ENCODE measurements at places on chromosomes 5 and 9.

DNA sequence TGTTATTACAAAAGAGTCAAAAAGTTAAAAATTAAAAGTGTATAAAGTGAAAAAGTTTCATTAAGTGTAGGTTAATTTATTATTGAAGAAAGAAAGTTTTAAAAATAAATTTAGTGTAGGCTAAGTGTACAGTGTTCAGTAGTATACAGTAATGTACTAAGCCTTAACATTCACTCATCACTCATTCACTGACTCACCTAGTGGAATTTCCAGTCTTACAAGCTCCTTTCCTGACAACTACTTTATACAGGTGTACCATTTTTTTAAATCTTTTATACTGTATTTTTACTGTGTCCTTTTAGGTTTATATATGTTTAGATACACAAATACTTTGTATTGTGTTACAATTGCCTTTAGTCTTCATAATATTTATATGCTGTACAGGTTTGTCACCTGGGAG is 530.2 kb upstream of the FAM174A start:
- no peak for DNase-seq

DNA sequence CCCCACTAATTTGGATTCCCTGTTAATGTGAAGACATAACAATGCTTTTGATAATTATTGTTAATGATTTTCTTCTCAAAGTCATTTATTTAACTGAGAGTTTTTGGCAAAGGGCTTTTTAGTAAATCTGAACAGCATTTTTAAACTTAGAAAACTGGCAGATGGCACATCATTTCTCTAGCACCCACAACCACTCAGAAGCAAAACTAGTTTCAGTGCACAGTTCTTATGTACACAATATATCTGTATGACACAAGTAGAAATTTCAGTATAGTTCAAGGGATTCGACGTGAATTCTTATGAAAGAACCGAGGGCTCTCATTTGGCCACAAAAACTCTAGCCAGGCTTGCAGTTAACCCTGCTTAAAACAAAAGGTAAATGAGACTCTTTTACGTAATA is 231.4 kb upstream of the CDH9 start:
- DNase-seq = no peak

- peak; percentile 40 for DNase-seq
Measured at GRCh38 chr9:72856972-72857623, 95.8 kb downstream of the ALDH1A1 start.

- no peak for DNase-seq
Measured at GRCh38 chr5:93006915-93007314, 574.1 kb downstream of the NR2F1-AS1 start.

- DNase-seq = no peak
Measured at GRCh38 chr5:178304016-178304415, 71.4 kb upstream of the PHYKPL start.

GRCh38 chr9:73165911-73166310 is 14.2 kb downstream of the ANXA1 start:
- no peak for DNase-seq

DNA sequence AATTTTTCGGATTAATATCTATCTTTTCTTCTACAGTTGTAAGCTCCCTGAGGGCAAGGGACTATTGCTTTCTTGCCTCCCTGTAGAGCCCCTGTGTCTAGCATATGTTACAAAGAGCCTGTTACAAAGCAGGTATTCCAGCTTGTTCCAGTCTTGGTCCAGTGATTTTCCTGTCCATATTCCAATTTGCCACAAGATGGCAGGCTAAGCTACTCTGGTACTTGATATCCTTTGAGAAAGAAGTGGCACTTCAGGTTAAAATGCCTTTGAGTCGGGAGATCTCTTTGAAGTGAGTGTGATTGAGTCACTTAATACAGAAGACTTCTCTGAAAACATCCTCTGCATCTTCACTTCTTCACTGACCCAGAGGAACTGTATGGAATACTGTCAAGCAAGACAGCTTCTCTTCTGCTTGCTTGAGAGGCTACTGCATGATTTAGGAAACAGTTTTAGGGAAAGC is 24.5 kb downstream of the CAVIN4 start:
- DNase-seq = peak; percentile 25

DNA sequence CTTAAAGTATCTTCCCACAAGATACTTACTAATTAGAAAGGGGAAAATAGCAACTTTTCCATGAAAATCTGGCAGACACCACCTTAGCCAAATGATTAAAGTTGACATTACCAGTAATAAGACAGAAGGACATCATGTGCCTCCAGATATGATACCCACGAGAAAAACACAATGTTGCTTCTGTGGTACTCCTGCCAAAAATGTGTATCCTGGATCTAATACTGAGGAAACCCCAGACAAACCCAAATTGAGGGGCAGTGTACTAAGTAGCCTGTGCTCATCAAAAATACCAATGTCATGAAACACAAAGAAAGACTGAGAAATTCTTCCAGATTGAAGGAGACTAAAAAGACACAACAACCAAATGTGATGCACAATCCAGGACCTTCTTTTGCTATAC is 85.3 kb downstream of the TTLL11 start:
- DNase-seq = no peak

DNA sequence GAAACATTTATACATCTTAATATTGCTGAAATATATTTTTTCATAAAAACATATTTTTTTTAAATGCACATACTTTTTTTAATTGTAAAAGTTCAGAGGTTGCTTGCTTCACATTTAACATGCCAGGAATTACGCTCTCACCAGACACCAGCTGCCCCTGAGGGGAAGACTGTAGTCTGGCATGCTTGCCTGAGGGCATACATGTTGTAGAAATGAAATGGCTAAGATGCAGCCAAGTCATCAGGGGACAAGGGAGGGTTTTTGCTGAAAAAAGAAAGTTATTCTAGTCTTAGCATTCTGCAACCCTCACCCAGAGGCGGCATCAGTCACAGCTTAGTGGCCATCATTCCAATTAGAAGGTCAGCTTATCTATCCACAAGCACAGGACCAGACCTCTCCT is 426.7 kb upstream of the FTMT start:
- no peak for DNase-seq

DNA sequence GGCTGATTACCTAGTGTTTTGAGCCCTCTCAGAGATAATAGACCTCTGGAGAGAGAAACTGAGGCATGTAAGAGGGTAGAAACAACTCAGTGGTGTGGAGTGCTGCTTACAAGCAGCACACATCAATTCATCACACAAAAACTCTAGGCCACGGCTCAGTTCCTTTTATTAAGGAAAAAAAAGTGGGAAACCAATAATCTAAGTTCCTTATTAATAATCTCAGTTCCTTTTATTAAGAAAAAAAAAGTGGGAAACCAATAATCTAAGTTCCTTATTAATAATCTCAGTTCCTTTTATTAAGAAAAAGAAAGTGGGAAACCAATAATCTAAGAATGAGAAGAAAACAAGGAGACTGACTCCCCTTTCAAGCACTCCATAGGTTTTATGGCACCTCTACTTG is 28.0 kb downstream of the TXNDC8 start:
- DNase-seq = no peak

GRCh38 chr5:103908336-103909080 is 345.9 kb upstream of the NUDT12 start:
- DNase-seq = no peak

DNA sequence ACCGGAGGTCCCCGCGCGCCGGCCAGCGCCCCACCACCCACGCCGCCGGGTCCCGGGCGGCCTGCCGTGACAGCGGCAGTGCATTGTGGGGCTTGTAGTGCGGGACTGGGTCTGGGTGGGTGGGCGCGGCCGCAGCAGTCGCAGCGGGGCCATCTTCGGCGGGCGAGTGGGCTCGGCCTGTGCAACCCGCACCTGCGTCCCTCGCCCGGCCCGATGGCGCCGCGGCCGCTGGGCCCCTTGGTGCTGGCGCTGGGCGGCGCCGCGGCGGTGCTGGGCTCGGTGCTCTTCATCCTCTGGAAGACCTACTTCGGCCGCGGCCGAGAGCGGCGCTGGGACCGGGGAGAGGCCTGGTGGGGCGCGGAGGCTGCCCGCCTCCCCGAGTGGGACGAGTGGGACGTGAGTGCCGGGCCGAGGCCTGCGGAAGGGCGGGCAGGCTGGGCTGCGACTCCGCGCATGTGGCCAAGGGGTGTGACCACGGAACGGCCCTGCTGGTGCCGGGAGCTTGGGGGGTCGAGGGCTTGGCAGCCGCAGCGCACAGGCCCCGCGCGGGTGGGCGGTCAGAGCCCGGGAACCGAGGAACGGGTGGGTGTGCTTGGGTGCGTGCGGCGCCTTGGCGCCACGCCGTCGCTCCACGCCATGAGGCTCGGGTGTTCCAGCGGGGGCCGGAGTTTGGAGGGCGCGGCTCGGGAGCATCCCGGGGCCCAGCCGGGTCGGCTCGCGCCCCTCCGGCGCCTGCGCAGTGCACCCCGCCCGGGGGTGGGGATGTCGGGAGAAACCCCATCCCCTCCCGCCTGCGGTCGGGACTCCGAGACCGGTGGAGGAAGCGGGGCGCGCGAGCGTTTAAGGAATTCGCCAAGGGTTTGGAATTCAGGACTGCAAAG is at the start of gene ARL10:
ARL10 (plus strand) TSS at position 137 of the 881 bp plus-strand sequence; CDS start at position 214, 77 bp downstream.
- peak; percentile 89 for DNase-seq

DNA sequence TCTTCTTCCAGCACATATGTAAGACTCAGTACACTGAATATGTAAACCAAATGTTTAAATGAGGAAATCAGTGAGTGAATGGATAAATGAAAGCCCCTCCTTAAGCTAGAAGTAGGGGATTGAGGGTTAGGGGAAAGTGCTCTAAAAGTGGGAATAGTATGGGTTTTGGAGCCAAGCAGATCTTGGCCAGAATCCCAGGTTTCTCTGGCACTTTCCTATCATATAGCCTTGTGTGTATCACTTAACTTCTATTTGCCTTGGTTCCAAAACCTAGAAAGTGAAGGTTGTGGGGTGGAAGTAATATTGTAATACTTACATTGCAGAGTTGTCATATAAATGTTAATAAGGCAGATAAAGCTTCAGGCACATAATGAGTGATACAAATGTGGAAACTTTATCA is 45.0 kb upstream of the SV2C start:
- DNase-seq = no peak

DNA sequence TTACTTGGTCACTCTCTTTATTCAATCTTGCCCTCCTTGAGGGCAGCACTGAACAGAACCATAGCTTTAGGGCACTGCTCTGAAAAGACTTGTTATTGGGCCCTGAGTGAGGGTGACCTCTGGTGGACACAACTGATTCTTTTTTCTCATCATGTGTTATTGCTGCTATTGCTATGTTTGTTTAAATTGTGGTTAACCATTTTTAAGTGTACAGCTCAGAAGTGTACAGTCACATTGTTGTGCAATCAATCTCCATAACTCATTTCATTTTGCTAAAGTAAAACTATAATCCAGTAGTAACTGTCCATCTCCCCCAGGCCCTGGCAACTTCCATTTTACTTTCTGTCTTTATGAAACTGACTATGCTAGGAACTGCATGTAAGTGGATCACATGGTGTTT is 351.1 kb upstream of the RIOK2 start:
- peak; percentile 69 for DNase-seq

- no peak for DNase-seq
Measured at GRCh38 chr5:143062379-143062778, 292.2 kb downstream of the ARHGAP26 start.

GRCh38 chr5:56340196-56340980 is 107.3 kb upstream of the ANKRD55 start:
- DNase-seq = no peak

DNA sequence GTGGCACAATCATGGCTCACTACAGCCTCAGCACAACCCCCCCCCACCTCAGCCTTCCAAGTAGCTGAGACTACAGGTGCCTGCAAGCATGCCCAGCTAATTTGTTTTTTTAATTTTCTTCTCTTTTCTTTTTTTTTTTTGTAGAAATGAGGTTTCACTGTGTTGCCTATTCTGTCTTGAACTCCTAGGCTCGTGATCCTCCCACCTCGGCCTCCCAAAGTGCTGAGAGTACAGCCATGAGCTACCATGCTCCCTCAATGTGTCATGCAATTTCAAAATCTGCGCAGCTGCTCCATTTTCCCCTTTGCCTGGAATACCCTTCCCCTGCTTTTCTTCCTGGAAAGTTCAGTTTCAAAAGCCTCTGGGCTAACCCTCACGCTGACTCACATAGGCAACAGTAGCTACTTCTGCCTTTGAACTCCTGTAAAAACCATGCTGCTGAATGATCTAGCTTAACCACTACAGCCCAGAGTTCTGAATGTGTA is 71.0 kb upstream of the IL7R start:
- no peak for DNase-seq

GRCh38 chr9:77475641-77476473 is 172.3 kb downstream of the GNA14 start:
- peak; percentile 61 for DNase-seq

GRCh38 chr5:68379275-68380036 is 163.9 kb downstream of the PIK3R1 start:
- DNase-seq = no peak
